T-helper 1 cell (primary cell): ENCODE measurements at places on chromosomes 3 and 15.

DNA sequence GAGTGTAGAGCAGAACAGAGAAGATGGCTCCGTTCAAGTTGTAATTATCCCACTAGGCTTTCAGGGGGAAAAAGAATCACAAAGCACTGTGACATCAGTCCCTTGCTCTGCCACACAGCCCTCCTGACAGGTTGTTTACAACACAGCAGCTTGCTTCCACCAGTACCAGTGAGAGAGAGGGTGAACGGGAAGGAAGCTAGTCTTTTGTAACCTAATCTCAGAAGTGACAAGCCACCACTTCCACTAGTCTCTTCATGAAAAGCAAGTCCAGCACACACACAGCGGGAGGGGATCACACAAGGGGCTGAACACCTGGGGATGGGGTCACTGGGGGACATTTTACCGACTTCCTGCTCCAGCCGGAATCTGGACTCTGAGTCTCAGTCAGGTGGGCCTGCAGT lies 86.3 kb downstream of the FAM81A start:
- DNase-seq: no peak

DNA sequence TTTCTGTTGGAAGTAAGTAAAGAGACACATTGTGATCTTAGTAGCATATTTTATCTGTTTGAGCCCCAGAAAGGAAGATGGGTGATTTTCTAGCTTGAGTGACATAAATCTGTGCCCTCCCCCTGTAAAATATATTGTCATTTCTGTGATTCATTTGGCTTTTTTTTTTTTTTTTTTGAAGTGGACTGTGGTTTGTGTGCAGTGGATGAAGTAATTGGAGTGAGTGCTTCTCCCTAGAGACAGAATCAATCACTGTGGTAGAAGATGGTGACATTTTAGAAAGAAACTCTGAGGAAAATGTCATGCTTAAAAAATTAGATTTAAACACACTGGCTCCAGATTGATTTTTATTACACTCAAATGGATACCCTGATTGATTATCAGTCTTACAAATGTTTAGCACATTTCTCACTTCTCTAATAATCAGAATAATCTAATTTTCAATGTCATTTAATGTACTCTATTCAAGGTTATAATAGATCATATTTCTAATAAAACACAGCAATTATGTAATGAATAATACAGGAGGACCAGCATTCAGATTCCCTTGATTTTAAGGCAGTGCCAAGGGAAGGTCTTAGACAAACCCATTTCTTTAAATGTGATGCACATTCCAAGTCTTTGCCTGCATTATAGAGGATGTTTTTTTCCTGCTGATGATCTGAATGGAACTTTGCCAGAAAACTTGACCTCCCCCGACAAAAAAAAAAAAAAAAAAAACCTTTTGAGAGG lies 116.6 kb downstream of the TOP2B start:
- no peak for DNase-seq

DNA sequence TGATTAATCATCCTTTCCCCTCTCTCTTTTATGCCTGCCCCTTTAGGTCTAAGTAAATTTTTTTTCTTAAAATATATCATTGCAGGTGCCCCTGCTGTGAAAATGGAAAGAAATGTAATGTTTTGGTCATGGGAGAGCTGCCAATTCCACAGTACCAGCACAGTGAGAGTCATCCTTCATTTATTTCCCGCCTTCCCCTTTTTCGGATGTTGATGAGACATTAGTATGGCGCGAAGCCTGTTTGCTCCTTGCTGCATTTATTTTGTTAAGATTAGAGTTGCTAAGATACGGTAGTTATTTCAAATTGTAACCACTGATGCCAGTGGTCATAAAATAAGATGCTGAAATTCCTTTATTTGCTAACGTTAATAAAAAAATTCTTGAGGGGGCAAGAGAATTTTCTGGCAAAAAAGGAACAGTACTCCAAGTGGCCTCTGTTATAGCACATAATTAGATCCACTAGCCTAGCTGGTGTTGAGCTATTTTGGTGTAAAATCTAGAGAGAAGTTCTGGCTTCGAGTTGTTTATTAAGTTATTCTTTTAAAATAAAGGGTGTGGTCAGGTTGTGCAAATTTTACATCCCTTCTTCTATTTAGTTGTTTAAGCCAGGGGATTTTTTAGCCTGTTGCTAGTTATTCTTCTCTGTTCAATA lies 62.8 kb downstream of the MDFIC2 start:
- no peak for DNase-seq

GRCh38 chr3:107153981-107154380 lies 223.3 kb upstream of the CCDC54 start:
- no peak for DNase-seq

- no peak for DNase-seq
Measured at GRCh38 chr3:193407112-193407511, 28.6 kb upstream of the ATP13A5 start.

DNA sequence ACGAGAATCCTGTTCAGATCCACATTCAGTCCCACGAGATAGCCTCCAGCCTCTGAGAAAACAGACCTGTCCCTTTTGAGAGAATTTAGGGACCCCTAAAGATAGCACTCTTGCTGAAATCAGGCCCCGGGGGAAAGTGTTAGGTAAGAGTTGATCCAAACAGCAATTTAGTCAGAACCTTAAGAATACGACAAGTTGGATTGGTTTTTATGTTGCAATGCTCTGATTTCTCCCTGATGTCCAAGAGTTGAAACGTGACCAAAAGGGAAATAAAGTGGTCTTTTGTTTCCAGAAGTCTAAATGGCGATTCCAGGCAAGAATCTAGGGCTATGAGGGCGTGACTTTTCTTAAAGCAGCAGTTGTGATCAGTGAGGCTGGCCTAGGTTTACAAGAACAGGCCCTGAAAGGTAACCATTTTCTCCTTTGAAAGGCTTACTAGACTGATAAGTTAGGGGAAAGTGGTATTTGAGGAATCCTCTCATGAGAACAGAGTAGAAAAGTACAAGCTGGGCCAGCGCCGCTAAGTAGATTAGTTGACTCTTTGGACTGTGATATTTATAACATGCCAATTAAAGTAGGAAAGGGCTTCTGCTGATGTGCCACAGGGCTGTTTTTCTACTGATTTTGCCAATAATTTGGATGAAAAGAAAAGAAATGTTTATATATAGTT lies 4.9 kb downstream of the MAN2A2 start:
- DNase-seq: no peak

GRCh38 chr3:135452881-135453280 lies 512.6 kb upstream of the PPP2R3A start:
- DNase-seq: no peak

- DNase-seq: no peak
Measured at GRCh38 chr3:135981701-135982403, 16.3 kb downstream of the PPP2R3A start.

DNA sequence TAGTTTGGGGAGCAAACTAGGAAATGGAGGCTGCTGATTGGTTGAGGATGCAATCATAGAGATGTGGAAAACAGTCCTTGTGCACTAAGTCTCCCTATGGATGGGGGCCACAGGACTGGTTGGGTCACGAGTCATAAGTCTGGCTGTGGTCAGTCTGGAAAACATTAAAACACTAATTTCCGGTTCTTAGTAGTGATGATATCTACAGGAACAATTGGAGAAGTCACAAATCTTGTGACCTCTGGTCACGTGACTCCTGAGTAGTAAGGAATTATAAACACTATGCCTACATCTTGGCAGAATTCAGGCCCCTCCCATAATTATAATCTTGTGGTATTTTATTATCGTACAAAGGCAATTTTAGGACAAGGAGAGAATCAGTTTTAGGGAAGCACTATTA lies 317.3 kb upstream of the ARPP21 start:
- DNase-seq: no peak

DNA sequence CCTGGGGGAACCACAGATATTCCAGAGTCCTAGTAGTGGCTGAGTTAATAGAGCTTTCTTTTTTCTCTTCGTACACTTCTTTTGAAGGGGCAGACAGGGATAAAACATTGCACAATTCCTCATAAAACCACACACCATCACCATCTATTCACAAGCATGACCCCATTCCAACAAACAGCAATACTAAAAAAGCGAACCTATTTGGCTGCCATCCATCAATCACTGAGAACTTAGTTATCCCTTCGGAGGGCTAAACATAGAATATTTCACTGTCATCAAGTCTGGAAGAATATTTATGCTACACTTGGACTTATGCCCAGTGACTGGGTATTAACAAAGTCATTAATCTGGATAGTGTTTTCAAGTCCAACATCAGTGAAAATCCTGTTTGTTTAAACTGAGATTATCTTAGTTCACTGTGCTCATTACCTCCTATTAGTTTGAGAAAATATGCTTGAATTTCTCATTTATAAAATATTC lies 80.3 kb upstream of the PRTG start:
- no peak for DNase-seq

- DNase-seq: no peak
Measured at GRCh38 chr3:41742121-41742520, 219.8 kb downstream of the ULK4 start.
